Activated CD4-positive, CD25-positive, alpha-beta regulatory T cell (primary cell): ENCODE measurements at places on chromosomes 12 and 14.

GRCh38 chr14:34501004-34501580 is 38.4 kb downstream of the EAPP start:
- no peak for DNase-seq

DNA sequence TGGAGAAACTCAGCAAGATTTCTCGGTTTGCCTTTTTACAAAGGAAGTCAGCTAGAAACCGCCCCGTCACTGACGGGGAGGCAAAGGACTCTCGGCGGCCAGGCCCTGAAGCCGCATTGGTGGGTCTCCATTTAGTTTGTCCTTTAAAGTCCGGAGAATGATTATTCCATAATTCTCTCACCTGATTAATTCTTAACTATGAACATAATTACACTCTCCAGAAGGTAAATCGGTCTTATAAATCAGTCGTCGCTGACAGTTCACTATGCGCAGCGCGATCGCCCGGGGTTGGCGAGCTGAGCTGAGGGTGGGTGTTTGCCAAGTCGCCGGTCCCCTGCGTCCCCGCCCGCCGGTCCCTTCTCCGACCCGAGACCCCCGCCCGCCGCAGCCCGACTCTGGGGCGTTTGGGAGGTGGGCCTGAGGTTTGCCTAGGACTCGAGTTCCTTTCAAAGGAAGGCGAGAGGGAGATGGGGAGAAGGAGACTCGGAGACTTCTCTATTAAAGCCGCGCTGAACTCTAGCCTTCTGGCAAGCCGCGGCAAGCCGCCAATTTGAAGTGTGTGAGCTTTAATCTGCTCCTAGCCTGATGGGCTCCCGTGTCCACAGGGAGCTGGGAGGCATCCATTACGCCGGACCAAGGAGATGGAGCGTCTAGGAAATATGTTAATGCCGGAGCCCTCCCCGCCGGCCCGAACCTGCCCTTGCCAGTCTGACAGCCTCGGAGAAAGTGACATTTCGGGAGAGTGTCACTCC is 392.9 kb downstream of the NOVA1 start:
- no peak for DNase-seq

- no peak for DNase-seq
Observed at GRCh38 chr14:79134361-79134760, 964.2 kb downstream of the NRXN3 start.

DNA sequence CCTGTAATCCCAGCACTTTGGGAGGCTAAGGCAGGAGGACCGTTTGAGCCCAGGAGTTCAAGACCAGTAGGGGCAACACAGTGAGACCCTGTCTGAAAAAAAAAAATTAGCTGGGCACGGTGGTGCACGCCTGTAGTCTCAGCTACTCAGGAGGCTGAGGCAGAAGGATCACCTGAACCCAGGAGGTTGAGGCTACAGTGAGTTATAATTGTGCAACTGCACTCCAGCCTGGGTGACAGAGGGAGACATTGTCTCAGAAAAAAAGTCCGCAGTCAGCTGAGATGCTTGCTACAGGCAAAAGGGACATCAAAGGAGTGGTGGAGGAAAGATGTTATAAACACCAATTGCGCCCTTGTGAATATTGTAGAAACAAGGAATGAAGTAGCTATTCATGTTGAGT is 77.8 kb downstream of the NDUFA12 start:
- DNase-seq: no peak
